Parietal lobe (tissue), 2 donors: ENCODE measurements at places on chromosomes 1 and 21. TPM values are rescaled to one million over a fixed set of nuclear protein-coding genes. Genes with fewer than 3 reads are reported as not detected.

Gene CD1E
- not detected for total RNA-seq

Gene OLFML2B
- 1.6 TPM for total RNA-seq

Gene SORT1
- total RNA-seq, result 82.9 TPM

Gene GUCA2A
- total RNA-seq, result not detected

Gene OR2L5
- 3.1 TPM for total RNA-seq
